COR-L47 (cell line): ENCODE measurements at places on chromosomes 5 and 9.

DNA sequence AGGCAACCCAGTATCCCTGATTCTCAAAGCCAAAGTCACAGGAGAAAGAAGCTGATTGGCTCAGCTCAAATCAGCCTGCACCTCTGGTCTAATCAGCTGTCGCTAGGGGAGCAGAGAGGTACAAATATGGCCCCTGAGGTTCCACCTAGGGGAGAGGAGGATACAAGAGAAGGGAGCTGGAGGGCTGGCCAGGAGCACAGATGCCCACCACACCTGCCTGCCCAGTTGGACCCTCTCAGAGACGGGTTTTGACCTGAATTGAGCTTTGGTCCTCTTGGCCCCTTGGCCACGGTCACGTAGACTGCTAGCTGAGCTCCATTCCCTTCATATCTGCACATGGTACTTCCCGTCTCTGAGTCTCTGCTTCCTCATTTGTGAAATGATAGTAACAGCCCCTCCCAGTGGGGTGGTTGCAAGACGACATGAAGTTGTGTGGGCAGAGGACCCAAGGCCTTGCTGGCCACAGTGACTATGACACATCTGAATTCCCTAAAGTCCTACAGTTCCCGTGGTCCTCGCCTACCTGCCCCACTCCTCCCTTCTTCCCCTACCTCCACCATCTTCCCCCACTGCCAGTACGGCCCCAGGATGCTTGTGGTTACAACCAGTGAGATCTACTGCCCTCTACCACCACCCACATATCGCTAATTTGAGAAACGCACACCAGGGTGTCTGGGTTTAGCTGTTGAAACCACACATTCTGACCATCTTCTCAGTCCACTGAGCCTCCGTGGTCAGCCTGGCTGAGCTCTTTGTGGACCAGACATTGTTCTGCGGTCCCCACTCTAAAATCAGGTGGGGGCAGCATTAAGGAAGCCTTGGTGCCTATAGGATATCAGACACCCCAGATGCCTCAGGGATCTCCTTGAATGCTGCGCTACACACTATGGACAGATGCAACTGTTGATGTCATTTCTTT, 60.3 kb upstream of the NEK6 start:
- DNase-seq: no peak

DNA sequence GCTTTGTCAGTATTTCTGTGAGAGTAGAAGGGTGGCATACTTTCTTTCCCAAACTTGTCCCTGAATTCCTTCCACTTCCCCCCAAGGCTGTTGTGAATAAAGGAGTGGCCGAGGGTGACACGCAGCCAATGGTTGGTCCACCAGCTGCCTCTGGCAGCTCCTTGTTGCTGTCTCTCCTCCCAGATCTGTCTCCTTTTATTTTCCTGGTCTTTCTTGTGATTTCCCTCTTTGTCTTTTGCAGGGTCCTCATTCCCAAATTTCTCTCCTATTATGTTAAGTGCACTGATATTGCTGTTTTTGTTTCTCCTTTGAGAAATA, 137.5 kb upstream of the HMHB1 start:
- DNase-seq: no peak

GRCh38 chr9:121782514-121783110, 131.2 kb downstream of the DAB2IP start:
- no peak for DNase-seq

- DNase-seq: no peak
These were observed 131.7 kb upstream of the VLDLR start for GRCh38 chr9:2489838-2490314.

GRCh38 chr9:17191082-17191481, 56.2 kb downstream of the CNTLN start:
- no peak for DNase-seq

GRCh38 chr5:103435136-103435889, 127.3 kb downstream of the NUDT12 start:
- DNase-seq: no peak

DNA sequence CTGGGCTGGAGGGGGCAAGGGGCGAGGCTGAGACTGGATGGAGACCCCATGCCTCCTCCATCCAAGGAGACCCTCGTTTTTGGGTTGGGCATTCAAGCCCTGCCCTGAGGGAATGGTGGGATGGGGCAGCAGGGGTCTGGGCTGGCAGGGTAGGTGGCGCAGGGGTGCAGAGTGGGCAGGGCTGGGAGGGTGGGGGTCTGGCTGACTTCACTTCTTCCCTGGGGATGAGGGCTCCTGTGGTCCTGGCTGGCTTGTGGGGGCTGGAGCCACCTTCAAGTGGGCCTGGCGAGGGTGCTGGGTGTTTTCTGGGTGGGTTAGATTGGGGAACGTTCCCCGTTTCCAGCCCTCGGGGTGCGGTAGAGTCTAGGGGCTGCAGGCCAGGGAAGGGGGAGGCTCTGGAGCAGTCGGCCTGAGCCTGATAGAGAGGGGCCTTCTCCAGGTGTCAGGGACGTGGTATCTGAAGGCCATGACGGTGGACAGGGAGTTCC, 412 bp downstream of the LCN1 start:
- DNase-seq: no peak

DNA sequence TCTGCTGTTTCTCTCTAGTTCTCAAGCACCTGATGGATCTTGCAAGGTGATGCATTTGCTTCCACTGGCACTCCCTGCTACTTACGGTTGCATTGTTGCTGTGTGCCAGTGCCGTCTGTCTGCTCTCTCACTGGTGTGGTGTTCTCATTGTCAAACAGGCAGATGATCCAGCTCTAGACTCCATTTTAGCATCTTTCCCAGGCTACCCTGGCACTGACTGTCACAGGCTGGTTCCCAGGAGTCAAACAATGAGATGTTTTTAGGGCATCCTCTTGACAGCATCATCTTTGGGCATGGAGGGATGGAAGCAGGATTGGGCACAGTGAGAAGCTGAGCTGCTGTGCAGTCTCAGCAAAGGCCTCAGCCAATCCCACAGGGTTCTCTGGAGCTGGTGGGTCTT, 12.9 kb downstream of the MTRR start:
- no peak for DNase-seq

GRCh38 chr5:33400675-33401074, 40.1 kb upstream of the TARS1 start:
- no peak for DNase-seq

GRCh38 chr9:110942522-110942921, 95.7 kb downstream of the LPAR1 start:
- DNase-seq: no peak

DNA sequence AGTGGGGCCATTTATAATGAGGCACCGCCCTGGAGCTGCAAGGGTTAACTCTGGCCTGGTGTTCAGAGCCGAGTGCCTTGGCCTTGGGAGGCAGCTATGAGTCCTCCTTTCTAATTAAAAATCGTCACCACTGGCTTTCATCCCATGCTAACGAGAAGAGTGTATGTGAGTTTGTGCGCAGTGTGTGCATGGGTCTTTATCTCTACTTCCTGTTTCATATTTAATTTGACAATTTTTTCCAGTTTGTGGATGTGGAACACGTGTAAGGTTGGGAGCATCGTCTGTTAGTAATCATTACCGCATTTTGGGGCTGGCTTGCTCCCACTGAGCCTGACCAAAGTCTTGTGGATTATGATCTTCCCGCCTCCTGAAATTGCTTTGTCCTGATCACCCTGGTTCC, 76.4 kb downstream of the NDFIP1 start:
- DNase-seq: no peak

- DNase-seq: no peak
These were observed 412.2 kb upstream of the CDH9 start for GRCh38 chr5:27450607-27451006.

DNA sequence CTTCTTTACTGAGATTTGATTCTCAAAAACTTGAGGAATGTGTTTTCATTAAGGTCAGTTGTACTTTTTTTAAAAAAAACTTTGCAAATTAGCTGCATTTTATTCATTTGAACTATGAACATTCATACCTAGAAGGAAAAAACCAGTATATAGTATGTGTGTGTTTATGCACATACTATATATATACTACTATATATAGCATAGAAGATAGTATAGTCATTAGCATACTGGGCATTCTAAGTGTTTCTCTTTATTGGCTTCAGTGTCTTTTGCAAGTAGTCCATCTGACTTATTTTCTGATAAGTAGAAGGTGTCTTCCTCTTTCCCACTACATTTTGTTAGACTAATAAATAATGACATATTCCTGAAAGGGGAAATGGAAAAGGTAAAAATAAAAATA, 33.0 kb downstream of the ELOVL7 start:
- no peak for DNase-seq

- no peak for DNase-seq
These were observed 27.7 kb downstream of the PPP3R2 start for GRCh38 chr9:101566904-101567724.

DNA sequence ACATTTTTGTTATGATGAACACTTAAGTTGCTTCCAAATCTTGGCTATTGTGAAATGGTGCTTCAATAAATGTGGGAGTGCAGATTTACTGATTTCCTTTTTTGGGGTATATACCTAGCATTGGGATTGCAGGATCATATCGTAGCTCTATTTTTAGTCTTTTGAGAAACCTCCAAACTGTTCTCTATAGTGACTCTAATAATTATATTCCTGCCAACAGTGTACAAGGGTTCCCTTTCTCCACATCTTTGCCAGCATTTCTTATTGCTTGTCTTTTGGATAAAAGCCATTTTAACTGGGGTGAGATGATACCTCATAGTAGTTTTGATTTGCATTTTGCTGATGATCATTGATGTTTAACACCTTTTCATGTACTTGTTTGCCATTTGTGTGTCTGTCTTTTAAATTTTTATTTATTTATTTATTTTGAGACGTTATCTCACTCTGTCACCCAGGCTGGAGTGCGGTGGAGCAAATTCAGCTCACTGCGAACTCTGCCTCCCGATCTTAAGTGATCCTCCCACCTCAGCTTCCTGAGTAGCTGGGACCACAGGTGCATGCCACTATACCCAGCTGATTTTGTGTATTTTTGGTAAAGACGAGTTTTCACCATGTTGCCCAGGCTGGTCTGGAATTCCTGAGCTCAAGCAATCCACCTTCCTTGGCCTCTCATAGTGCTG, 59.0 kb downstream of the UNC13B start:
- no peak for DNase-seq

DNA sequence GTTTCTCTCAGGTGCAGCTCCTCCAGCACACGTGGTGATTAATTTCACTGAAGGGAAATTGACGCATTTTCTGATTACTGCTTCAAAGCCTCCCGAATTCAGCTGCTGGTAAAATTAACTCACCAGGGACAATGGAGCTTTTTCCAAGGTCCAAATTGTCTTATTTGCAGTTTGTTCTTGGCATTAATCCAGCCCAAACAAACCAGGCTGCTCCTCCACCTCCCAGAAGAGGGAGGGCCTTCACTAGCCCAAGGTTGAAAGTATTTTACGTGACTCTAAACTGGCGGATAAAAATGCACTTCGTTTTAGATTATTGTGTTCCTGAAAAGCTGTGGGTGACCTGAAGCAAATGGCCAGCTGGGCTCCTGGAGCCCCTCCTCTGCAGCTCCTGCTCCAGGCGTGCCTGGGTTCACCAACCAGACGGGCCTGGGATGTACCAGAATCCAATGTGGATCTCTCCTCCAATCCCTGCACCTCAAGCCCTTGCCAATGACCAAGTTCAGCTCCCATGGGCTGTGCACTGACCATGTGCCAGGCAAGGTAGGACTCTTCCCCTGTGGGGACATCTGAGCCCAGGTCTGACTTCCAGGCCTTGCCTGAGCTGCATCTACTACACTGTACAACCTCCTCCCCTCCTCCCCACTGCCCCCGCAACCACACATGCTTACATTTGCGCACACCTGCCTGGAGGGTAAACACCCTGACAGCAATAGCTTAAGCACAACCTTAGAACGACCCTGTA, 193.4 kb downstream of the CDK5RAP2 start:
- peak; percentile 94 for DNase-seq

GRCh38 chr9:89774858-89775370, 170.1 kb downstream of the GADD45G start:
- DNase-seq: no peak

- DNase-seq: no peak
These were observed 129.2 kb upstream of the MAN2A1 start for GRCh38 chr5:109560554-109560953.
